ENCODE measurements at places on chromosomes 7 and 10.

DNA sequence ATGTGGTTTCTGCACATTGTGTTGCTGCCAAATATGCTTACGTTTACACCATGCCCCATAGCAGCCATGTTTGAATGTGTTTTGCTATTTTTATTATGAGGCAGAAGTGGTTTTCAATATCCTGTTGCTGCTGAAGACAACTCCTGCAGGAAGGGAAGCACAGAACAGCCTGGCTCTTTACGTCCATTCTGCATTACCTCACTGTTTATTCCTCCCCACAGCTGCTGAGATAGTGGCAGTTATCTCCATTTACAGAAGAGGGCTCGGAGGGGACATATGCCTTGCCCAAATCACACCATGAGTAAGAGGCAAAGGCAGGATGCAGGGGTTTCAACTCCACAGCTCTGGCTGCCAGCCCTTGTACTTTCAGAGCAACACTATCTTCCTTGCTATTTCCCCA, 35.3 kb downstream of the PLPP4 start:
- no peak for DNase-seq

DNA sequence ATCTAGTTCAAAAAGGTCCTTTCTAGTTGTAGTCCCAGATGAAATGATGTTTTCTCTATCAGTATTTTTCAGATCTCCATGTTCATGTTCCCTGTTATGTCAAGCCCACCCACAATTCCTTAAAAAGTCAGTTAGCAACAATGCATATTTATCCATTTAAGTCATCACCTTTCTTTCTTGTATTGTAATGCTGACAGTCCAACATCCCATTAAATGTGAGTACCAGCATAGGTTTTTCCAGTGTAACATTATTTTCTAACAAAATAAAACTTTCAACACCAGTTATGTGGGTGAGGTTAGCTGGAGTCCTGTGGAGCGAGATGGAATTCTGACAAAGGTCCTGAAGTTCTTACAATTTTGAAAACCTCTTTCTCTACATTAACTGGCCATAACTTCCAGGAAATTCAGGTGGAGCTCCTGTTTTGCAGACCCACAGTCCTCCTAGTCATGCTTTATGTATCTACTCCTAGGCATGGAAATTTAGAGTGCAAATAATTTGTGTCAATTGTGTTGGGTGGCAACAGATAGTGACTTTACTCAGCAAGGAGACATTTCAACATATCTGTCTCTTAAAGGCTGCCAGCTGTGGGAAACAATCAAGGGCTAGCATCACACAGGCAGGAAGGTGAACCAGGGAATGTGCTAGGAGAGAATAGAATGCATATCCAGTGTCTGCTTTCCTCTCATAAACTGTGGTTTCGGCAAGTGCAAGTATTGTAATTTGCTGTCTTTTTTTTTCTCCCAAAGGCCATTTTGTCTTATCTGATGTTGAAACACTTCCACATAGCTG, 162.6 kb downstream of the MTERF1 start:
- no peak for DNase-seq

- DNase-seq, result no peak
Observed at GRCh38 chr7:55024776-55025175, 6.0 kb downstream of the EGFR start.

DNA sequence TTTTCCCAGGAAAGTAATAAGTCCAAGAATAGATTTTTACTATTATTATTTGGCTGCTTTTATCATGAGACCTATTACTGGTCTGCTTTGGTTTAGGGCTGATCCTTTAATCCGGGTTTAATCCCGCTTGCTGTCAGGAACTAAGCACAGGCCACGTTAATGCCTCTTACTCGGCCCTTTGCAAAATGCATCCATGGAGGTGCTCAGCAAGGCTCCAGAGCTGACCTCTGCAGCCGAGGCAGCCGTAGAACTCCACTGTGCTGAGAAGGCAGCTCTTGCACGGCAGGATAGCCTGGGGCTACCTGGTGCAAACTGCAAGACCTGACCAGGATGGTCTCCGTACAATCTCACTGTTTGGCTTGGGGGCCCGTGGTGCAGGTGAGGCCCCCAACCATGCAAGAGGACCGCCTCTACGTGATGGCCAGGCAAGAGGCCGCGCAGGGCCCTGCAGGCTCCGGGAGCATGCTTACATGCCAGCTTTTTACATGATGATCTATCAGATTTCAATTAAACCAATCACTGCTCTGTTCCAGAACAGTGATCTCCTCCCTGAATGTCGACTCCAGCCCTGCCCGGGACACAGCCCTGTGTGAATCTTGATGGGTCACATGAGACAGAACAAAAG, 10.4 kb upstream of the CALML3 start:
- no peak for DNase-seq

DNA sequence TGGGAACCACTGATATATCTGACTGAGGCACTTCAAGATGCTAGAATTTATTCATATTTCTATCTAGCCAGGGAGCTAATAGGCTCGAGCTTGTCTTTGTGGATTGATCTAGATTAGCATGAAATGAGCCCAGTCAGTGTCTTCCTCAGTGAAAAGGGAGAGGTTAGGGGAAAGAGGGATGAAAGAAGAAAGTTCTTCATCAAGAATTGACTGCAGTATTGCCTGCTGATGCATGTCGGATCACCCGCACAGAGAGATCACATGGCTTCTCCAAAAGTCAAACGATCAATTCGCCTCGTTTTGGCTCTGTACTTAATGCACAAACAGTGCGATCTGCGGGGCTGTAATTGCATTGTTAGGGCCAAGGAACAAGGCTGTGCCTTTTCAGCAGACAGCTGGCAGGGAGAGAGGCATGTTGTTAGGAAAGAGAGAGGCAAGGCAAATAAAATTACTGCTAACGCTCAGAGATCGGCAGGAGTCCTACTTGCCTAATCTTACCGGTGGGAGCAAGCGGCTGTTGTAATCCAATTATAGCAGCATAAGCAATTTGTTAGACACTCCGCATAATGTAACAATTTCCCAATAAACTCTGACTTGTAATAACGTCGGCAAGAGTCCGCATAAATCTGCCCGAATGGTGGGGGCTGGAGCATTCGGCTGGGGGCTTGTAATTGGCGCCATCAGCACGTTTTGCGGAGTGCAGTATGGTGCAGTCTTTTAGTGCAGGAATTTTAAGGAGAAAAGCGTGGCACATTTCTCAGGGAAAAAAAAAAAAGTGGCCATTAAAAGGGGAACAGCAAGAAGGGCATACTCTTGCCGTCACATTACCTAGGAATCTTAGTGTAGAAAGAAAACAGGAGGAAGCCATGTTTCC, 102.1 kb downstream of the POLL start:
- DNase-seq, result no peak

DNA sequence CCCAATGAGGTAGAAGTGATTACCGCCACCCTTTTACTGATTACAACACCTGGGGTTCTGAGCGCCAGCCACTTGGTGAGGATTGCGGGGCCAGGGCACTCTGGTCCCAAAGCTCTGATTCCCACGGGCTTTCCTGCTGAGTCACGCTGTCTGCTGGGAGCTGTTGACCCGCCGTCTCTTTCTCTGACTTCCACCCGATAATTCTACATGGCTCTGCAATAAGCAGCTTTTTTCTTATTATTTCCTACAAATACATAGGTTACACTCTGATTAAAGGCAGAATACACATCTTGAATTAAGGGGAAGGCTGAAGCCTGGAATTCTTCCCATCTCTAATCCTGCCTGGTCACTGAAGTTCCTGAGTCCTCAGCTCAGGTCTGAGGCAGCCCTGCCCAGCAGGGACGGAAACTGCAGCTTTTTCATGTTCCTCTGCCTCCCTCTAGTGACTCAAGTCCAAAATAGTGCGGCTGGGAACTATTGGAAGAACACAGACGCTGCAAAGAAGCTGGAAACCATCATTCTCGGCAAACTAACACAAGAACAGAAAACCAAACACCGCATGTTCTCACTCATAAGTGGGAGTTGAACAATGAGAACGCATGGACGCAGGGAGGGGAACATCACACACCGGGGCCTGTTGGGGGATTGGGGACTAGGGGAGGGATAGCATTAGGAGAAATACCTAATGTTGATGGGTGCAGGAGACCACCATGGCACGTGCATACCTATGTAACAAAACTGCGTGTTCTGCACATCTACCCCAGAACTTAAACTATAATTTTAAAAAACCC, 178.3 kb downstream of the PRKCQ start:
- peak; percentile 56 for DNase-seq

GRCh38 chr7:7848246-7848645, 120.3 kb upstream of the GLCCI1 start:
- DNase-seq, result no peak

DNA sequence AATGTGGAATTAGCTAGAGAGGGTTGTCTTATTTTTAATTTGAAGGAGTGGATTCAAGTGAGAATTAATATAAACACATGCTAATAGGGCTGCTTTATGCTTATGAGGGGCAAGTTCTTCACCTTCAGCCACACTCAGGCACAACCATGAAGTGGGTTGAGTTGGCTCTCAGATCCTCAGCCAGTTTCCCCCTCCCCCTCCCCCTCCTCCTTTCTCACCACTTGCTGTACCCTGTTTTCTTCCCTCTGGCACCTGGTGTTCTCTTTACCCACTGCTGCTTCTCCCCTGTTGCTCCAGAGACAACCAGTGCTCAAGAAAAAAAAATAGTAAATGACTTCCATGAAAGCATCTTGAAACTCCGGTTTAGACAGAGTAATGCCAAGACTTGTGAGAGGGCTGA, 1083.3 kb downstream of the CNTNAP2 start:
- DNase-seq, result no peak

DNA sequence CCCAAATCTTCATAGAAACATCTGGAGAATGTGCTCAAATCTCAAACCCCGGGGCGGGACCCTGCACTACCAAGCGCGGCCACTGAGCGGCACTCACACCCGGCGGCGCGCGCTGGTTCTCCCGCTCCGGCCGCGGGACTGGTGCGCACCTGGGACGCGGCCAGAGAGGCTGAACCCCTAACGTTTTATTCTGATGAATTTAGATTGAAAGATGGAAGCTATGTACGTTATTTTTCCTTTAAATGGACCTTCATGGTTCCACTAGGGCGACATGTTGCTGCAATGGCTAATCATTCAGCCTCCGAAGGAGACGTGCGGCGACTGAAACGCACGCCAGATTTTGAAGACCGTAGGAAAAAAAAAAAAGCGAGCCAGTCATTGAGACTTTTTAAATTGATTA, 107.0 kb upstream of the INSIG1 start:
- peak; percentile 70 for DNase-seq

- no peak for DNase-seq
Observed at GRCh38 chr7:602341-603141, 82.9 kb upstream of the PDGFA start.

DNA sequence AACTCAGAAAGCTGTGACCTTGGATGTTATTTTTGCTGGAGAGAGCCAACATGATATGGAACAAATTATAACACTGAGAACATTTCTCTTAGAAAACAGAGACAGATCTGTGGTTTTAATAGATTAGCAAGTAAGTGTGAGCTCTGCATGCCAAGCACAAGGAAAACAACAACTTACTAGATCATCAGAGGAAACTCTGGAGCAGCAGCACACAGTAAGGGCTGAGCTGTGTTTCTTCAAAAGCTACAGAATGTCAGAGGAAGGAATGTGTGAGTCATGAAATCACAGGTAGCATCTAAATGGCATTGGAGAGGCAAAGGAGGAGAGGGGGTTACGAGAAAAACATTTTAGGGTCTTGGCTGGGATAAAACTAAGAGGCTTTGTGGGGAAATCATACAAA, 283.4 kb upstream of the FZD8 start:
- no peak for DNase-seq

DNA sequence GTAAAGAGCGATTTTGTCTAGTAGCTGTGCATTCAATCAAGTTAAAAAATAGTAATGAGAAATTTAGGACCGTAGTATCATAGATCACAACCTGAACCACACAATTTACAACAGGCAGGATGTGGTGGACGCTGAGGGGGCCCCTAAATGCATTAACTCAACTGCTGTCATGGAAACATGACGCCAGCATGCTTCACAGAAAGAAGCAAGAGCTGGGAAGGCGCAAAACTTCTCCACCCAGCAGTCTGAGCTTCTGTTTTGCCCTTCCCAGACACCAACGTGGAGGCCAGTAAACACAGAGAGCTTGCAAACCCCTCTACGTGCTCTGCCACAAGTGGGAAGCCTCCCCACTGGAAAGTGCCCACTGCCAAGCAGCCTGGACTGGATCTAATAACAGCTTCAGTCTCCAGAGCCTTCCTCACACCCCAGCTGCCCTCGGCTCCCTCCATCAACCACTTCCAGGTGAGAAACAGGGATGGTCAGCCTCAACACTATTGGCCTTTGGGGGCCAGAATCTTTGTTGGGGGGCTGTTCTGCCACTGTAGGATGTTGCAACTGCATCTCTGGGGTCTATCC, 151.8 kb downstream of the SFMBT2 start:
- DNase-seq, result peak; percentile 39

- DNase-seq, result no peak
Observed at GRCh38 chr7:158274996-158275395, 312.6 kb downstream of the PTPRN2 start.

Data from GM12891 (cell line).